ENCODE measurements at places on chromosomes 5 and 9.

DNA sequence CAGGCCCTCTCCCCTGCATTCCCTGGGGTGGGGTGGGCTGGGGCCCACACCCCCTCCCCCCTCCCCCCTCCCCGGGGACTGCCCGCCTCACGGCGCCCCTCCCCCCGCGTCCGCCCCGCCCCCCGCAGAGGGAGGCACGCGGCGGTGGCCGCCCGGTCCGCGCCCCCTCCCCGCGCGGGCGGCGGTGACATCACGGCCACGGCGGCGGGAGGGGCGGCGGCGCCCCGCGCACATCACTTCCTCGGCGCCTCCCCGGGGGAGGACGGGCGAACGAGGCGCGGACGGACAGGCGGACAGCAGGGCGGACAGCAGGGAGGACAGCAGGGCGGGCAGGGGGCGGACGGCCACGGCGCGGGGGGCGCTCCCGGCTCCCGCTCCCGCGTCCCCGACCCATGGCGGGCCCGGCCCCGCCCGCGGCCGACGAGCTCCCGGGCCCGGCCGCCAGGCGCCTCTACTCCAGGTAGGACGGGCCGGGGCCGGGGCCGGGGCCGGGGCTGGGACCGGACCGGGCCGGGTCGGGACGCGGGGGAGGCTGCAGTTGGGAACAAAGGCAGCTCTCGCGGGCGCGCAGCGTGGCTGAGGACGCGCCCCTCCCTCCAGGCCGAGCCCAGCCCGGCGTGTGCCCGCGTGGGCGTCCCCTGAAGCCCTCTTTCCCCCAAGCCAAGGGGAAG, at the start of gene GPSM1:
GPSM1 (plus strand) TSS at position 236 of the 671 bp plus-strand sequence; CDS start at position 393, 157 bp downstream.
- DNase-seq, result no peak

- no peak for DNase-seq
Observed at GRCh38 chr9:114789006-114789405, 16.8 kb downstream of the TNFSF15 start.

GRCh38 chr5:37755581-37755980, 84.3 kb downstream of the GDNF start:
- no peak for DNase-seq

GRCh38 chr9:35951736-35952135, 6.2 kb downstream of the OR2S2 start:
- no peak for DNase-seq

DNA sequence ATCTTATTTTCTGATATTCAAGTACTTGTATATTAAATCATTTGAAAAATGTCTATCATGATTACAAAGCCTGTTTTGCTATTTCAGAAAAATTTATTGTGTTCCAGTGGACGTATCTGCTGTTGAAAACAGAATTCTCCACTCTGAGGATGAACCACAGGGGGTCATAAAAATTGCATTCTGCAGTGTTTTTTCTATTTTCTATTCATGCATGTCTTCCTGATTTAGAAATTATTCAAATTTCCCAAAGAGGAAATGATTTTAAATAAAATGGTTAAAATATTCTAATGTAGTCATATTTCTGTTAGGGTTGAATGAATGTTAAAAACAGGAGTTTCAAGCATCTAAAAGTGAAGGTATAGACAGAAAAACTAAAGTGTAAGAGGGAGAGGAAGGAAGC, 111.5 kb upstream of the ANKRD55 start:
- no peak for DNase-seq

DNA sequence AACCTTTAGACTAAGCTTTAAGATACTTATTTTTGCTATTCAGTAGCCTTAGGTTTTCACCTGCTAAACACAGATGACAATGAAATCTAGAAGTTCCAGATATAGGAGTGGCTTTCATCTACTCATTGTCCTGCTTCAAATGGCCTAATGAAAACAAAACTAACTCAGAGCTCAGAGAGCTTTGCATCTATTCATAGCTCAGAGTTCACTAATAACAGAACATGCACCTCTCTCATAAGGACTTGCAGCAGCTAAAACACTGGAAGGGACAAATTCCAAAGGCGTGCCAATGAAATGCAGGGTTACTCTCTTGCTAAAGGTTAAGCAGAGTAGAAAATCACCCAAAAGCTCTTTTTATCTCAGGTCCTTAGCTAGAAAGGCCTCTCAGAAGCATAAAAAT, 29.0 kb downstream of the SLC31A2 start:
- peak; percentile 12 for DNase-seq

GRCh38 chr5:80101993-80102392, 66.8 kb downstream of the THBS4 start:
- DNase-seq, result peak; percentile 76

DNA sequence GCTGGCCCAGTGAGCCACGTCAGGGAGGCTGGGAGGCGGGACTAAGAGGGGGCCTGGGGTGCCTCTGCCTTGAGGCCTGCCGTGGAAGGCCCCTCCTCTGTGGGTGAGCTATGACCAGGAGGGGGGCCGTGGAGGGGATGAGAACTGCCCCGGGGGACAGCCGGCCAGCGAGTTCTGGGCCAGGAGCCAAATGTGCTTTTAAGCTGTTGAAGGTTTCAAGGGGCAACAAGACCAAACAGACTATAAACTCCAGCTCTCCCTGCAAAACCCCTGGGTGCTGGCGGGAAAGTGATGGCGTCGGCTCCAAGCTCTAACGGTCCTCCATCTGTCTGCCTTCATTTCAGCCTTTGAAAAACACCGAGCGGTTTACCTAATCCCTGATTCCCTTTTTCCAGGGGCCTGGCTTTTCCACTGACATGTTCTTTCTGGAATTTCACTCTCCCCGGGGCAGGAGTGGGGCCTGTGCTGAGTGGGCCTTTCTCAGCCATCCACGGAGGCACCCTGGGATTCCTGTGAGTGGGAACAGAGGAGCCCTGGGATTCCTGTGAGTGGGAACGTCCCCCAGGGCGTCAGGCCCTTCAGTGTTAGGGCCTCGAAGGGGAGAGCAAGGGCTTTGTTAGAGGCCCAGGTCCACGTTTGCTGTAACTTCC, 65.6 kb downstream of the COL5A1 start:
- no peak for DNase-seq

DNA sequence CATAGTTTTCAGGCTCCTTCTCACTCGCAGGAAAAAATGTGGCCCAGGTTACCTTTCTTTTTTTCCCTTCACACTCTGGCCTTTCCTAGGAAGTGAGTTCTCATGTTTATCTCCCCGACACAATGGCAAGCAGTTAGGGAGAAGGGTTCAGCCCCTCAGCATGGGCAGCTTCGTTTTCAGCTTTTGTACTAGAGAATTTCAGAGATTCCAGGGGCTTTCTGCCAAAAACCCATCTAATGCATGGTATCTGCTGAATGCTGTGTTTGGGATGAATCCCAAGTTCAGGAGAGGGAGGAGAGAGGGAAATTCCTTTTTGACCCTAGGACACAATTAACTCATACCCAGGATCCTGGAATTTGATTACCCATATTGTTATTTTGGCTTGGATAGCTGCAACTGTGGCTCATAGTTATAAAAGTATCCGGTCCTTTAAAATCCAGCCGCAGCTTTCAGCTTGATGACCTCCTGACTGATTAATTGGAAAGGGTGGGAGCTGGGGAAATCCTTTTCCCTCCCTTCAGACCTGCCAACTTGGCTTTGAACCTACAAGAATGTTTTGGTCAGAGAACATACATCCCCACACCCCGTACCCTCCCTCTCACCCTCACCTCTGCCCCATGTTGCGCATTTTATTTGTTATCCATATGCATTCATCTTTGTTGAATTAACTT, 78.4 kb downstream of the TMEM252 start:
- DNase-seq, result no peak

- no peak for DNase-seq
Observed at GRCh38 chr5:176446028-176446665, 2.0 kb upstream of the FAF2 start.

- no peak for DNase-seq
Observed at GRCh38 chr9:18980189-18980588, 52.8 kb downstream of the SAXO1 start.

DNA sequence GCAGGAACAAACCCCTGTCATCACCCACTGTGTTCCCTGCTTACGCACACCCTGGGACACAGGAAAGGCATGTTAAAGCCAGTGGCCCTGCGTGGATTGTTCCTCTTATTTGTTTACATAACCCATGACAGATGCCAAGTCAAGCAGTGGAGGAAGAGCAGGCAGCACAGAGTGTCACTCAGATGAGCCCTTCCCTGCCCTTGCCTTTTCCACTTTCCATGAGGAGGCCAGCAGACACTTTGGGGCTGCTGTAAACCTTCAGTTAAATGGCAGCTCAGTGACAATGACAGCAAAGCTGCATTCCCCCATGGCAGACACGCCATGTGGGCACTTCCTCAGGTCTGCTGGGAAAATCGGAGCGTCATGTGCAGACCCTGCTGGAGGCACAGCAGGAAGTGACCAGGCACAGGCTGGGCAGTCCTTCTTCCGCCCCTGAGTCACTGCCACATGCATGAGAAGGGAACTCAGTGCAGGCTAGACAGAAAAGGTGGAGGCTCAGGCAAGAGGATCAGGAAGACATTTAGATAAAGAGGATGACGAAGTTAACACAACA, 216.8 kb upstream of the PIK3R1 start:
- DNase-seq, result no peak

GRCh38 chr5:54646356-54647101, 129.0 kb downstream of the SNX18 start:
- DNase-seq, result peak; percentile 83

GRCh38 chr9:124437086-124437485, 13.2 kb upstream of the ADGRD2 start:
- DNase-seq, result no peak

- peak; percentile 11 for DNase-seq
Observed at GRCh38 chr5:138967791-138968448, 92.8 kb upstream of the LRRTM2 start.

GRCh38 chr5:170628691-170629565, 125.1 kb downstream of the KCNIP1 start:
- DNase-seq, result no peak

GRCh38 chr9:110128664-110129329, 79.2 kb downstream of the C9orf152 start:
- DNase-seq, result peak; percentile 80

DNA sequence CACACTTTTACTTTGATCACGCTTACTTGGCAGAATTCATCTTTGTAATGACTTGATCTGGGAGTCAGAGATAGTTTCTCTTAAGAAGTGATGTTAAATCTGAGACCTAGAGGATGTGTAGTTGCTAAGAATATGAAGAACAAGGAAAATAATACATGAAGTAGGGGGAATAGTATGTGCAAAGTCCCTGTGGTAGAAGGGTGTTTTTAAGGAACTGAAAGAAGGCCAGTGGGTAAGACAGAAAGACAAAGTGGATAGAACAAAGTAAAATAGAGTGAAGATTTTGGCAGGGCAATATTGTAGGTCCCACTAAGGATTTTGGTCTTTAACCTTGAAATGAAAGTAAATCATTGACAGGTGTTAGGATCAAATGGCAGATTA, 17.8 kb upstream of the MSANTD3 start:
- no peak for DNase-seq

- DNase-seq, result no peak
Observed at GRCh38 chr5:78810098-78810920, 161.7 kb upstream of the LHFPL2 start.

DNA sequence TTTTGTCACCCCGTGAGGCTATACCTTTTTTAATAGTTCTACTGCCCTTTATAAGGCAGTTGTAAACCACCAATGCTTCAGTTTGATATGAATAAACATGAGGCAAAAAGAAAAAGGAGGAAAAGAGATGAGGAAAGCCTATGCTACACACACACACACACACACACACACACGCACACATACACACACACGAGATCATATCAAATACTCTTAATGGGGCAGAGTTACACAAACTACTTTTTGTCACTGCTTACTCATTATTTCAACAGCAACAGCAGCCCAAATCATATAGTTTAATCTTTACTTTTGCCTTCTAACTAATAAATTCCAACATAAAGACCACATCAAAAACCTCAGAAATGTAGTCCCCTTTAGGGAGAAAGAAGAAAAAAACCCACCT, 116.8 kb upstream of the PAM start:
- no peak for DNase-seq

DNA sequence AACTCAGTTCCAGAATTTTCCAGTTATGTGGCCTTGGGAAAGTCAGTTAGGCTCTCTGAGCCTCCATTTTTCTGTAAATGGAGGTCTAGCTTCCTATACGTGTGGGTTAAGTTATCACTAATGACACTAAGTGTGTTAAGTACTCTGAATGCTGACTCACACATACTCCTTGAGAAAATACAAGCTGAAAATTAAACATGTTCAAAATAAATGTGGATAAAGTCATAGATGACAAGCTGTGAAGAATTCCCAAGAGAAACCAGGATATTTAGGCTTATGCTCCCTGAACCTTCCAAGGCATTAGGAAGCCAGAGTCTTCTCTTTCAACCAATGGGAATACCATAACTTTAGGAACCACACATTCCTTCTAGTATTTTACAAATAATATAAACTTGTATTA, 58.1 kb downstream of the ABCA1 start:
- no peak for DNase-seq

GRCh38 chr5:120509053-120509452, 45.0 kb downstream of the PRR16 start:
- DNase-seq, result no peak
